ENCODE measurements at places on chromosomes 1 and 21.
A peak's percentile ranks its signal among the peaks of the same experiment; 100 is the strongest.

DNA sequence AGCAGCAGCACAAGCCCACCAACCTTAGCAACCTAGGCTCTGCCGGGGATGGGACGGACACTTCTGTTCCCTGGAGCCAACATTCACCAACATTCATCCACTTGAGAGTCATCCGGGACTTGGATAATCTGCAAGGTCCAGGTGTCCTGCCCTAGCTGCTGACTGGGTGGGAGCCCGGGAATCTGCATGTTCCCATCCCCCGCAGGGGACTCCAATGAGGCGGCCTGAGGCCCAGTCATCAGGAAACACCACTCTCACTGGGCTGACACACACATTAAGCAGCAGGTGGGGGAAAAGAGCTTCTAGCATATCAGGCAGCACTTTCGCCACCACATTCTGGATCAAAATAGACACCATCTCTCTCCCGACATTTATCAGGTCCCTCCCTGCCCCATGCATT lies 38.4 kb upstream of the CCSAP start:
- no peak for DNase-seq

DNA sequence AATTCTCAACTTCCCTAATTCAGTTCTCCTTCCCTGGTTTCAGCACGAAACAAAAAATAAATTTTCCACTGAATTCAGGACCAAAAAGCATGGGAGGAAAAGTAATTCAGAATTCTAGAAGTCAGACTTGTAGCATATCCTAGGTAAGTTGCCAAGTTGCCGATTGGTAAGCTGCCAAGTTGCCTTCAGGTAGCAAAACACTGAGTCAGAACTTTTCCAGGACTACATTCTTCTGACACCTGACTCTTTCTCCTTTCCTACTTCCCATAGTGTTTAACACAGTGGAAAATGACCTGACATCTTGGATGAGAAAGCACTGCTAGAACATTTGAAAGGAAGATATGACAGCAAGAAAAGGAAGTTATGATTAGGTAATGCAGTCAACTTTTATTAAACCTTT lies 322.8 kb downstream of the SPATA17 start:
- no peak for DNase-seq

GRCh38 chr21:38806153-38806941 lies 618 bp downstream of the ETS2 start:
- peak; percentile 31 for DNase-seq

- DNase-seq = no peak
These were observed 1.6 kb downstream of the UROD start for GRCh38 chr1:45013551-45014209.

GRCh38 chr1:78377356-78377928 lies 113.3 kb upstream of the PTGFR start:
- DNase-seq = no peak

DNA sequence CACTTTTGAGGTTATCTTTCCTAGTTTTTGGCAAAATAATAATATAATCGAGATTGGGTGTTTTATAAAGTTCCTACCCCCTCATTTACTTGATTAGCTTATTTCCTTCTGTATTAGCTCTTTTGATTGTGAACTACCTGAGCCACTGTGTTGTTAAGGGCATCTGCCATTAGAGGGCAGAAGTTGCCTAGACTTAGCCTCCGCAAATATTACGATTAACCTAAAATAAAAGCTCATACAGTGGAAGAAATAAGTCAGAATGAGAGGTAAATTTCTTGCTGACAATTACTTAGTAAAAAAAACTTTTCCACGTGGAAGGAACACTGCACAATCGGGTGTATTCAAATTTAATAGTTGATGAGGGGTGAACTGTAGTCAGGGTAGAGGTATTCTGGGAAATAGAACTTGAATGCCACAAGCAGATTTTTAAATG lies 2.3 kb downstream of the H3-3A start:
- DNase-seq = peak; percentile 52

GRCh38 chr1:153697191-153698019 lies 18.9 kb downstream of the NPR1 start:
- peak; percentile 35 for DNase-seq

- no peak for DNase-seq
These were observed 67.6 kb downstream of the GIPC2 start for GRCh38 chr1:78113156-78113916.

DNA sequence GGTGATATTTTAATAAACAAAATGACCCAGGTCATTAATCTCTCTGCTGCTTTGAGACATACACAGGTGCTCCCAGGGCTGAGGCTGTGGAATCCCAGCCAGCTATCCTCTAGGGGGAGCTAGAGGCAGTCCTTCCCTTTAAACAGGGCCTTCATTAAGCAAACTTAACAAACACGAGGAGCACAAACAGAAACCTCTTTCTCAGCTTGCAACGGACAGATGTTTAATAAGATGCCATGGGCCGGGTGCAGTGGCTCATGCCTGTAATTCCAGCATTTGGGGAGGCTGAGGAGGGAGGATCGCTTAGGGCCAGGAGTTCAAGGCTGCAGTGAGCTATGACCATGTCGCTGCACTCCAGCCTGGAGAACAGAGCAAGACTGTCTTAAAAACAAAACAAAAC lies 106.7 kb downstream of the HIVEP3 start:
- peak; percentile 66 for DNase-seq

DNA sequence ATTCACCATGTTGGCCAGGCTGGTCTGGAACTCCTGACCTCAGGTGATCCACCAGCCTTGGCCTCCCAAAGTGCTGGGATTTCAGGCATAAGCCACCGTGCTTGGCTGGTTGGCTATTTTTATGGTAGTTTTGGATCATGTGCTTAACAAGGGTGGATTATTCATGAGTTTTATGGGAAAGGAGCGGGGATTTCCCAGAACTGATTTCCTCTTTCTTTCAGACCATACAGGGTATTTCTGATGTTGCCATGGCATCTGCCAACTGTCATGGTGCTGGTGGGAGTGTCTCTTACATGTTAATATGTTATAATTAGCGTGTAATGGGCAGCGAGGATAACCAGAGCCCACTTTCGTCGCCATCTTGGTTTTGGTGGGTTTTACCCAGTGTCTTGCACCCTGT lies 3.2 kb downstream of the TRPM2 start:
- DNase-seq = no peak

DNA sequence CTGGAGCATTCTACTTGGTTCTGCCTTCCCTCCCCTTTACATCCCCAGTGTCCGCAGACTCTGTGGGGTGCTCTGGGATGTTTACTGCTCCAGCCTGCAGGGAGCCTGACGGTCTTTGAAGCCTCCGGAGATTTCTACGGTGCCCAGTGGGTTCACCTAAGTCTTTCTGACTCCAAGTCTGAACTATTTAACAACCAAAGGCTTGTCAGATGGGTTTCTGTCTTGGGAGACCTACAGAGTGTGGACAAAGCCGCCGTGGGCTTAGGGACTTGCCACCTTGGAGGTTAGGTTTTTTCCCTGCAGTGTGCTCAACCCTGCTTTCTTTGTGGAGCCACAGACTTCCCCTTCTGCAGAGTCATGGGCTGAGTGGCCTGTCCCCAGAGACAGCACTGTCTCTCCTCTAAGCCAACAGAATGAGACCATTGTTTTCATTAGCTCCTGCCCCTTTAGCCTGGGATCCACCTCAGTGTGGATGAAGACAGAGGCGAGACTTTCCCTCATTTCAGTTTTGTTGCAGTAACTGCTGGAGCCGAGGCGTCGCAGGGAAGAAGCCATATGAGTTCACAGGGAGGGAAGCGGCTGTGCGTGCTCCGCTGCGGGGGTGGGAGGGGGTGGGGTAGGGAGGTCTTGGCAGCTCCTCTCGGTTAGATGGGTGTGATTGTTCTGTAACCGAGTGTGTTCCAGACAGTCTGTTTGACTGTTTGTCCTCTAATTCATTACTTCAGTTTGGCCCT lies 120.7 kb downstream of the CNIH3 start:
- peak; percentile 89 for DNase-seq

GRCh38 chr1:32775640-32776337 lies 41.4 kb downstream of the YARS1 start:
- peak; percentile 59 for DNase-seq

DNA sequence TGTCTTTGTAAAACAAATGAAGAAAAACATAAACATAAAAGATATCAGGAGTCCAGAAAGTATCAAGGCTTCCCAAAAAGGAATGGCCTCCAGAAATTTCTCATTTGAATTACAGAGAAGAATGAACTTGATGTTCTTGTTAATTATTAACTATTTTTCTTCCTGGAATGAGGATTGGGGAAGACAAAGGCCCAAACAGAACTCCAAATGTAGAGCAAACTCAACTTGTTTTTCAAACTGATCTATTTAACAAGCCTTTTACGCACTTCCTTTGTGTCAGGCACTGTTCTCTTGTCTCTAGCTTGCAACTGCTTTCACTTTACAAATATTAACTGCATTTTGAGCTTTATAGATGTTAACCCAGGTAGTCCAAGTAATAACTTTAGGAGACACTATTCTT lies 45.5 kb downstream of the LAMC2 start:
- DNase-seq = no peak

DNA sequence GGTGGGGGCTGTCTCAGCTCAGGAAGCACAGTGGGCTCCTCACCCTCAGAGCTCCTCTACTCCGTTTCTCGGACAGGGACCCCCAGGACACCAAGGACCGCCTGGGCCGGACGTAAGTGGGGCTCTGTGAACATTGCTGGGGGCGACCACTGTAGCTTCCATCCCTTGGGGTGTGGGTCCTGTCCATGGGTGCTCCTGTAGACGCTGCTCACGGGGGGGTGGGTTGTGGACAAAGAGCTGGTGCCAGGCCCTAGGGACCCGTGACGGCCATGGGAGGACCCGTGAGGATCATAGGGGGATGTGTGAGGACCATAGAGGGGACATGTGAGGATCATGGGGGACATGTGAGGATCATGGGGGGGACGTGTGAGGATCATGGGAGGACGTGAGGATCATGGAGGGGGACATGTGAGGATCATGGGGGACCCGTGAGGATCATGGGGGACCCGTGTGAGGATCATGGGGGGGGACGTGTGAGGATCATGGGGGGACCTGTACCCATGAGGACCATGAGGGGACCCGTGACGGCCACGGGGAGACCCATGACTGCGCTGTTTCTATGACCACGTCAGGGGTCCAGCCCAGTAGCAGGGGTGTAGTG lies 18.1 kb downstream of the COL6A1 start:
- no peak for DNase-seq

GRCh38 chr21:34687745-34688144 lies 19.0 kb downstream of the CLIC6 start:
- no peak for DNase-seq

- DNase-seq = no peak
These were observed 17.8 kb downstream of the PAPPA2 start for GRCh38 chr1:176480750-176481149.

DNA sequence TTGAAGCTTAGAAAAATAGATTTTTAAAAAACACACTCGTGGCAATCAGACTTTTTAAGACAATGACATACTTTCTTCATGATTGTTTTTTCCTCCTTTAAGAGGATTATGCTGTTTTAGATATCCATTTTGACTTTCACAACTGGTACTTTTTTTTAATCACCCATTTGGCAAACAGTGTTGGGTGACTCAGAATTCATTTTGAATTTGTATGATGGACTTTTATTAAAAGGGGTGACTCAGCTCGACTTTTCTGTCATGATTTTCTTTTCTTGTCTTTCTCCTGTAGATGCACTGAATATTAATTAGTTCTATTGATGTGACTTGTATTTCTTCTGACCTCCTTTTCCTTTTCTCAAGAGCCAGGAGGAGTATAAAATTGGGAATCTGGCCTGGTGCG lies 44.7 kb downstream of the FMN2 start:
- DNase-seq = peak; percentile 34

GRCh38 chr1:46223472-46223943 lies 20.4 kb downstream of the LURAP1 start:
- peak; percentile 82 for DNase-seq

GRCh38 chr1:216076751-216077150 lies 346.5 kb downstream of the USH2A start:
- DNase-seq = no peak

DNA sequence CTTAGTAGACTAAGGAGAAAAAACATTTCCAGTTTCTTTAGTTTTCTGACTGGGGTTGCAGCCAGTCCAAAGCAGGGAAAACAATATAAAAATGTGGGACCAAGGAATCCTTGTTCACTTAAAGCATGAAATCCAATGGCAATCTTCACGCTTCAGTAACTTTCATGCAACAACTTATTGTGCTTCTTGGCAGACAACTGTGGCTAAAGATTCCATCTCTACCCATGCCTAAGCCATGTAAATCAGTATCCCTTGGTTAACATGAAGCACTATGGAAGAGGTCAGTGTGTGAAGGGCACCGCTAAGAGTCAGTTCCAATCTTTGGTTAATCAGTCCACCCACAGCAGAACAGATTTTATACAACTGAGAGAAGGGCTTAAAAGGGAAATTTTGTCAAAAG lies 201.8 kb upstream of the GREM2 start:
- DNase-seq = no peak

DNA sequence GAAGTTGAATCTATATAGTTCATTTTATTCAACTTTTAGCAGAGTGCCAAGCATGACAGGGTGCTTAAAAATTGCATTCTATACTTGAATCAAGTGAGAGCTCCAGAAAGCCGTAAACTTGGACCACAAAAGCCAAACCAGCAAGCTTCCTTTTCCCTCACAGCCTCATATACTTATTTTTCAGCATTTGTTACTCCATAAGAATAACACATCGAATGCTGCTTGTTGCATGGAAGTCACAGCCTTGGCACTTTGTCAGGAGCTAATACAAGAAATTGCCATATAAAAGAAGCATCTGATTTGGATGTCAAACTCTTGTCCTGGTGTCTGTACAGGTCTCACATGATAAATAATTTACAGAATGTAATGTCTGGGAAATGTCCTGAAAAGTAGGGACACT lies 87.4 kb downstream of the PLXNA2 start:
- DNase-seq = no peak

DNA sequence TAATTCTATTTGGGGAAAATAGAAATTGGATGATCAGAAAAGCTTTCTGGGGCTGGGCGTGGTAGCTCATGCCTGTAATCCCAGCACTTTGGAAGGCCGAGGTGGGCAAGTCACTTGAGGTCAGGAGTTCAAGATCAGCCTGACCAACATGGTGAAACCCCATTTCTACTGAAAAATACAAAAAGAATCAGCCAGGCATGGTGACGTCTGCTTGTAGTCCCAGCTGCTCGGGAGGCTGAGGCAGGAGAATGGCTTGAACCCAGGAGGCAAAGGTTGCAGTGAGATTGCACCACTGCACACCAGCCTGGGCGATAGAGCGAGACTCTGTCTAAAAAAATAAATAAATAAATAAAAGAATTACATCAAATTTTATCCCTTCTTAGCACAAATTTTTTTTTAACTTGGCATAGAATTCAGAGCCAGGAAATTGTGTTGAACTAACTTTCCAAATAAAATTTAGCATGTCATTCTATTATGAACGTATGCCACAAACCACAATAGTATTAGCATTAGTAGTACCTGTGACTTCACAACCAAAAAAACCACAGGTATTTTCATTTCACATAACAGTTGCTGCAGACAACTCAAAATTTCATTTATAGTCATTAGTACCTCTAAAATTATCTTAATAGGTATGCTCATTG lies 4.5 kb upstream of the ANKRD13C start:
- peak; percentile 11 for DNase-seq

GRCh38 chr1:108551137-108551862 lies 8.6 kb upstream of the EEIG2 start:
- DNase-seq = no peak

- DNase-seq = peak; percentile 91
These were observed 157.6 kb downstream of the PGBD5 start for GRCh38 chr1:230268371-230269170.

- DNase-seq = no peak
These were observed 4.2 kb downstream of the HHAT start for GRCh38 chr1:210332719-210333398.

GRCh38 chr1:196183941-196184340 lies 424.3 kb downstream of the KCNT2 start:
- no peak for DNase-seq

GRCh38 chr1:48691429-48692001 lies 85.2 kb downstream of the BEND5 start:
- no peak for DNase-seq

- no peak for DNase-seq
These were observed 317.2 kb upstream of the DEPDC1 start for GRCh38 chr1:68814067-68814466.
